ENCODE measurements at places on chromosomes 2 and 18. TPM values are rescaled to one million over a fixed set of nuclear protein-coding genes. Genes with fewer than 3 reads are reported as not detected.

Gene HOXD13
- not detected for total RNA-seq

Gene ATIC
- total RNA-seq: 28.0 TPM

Gene VWC2L
- total RNA-seq: not detected

Gene ALKAL2
- total RNA-seq: 1.3 TPM

Gene GAL3ST2
- 0.25 TPM for total RNA-seq

Gene SERPINB11
- not detected for total RNA-seq

Gene ABHD3
- total RNA-seq: 1.1 TPM

Gene L3MBTL4
- not detected for total RNA-seq

Gene MMADHC
- total RNA-seq: 177 TPM

Gene ATG4B
- total RNA-seq: 52.0 TPM

Gene SERPINB12
- not detected for total RNA-seq

DNA sequence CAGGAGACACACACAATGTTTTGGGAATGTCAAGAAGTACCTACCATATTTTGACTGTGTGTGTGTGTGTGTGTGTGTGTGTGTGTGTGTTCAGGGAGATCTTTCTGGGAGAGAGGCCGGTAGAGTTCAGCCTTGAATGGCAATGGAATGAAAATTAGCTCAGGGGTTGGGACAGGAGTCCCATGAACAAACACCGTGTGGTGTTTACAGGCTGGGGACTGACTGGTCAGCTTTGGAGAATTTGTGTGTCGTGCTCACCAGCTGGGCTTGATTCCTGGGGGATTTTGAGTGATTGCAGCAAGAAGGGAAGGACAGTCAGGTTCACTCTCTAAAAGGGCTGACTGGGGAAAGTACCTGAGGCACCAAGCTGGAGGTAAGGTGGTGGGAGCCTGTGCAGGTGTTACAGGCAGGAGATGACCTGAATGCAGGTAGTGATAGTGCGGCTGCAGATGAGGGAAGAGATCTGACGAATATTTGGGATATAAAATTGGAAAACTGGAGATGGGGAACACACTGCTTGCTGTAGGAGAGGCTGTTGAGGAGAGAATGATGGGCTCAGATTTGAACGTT, 2.5 kb upstream of the ADNP2 start:
- no peak for DNase-seq

- DNase-seq: no peak
Measured at GRCh38 chr2:119477113-119477505, 45.5 kb downstream of the TMEM37 start.

DNA sequence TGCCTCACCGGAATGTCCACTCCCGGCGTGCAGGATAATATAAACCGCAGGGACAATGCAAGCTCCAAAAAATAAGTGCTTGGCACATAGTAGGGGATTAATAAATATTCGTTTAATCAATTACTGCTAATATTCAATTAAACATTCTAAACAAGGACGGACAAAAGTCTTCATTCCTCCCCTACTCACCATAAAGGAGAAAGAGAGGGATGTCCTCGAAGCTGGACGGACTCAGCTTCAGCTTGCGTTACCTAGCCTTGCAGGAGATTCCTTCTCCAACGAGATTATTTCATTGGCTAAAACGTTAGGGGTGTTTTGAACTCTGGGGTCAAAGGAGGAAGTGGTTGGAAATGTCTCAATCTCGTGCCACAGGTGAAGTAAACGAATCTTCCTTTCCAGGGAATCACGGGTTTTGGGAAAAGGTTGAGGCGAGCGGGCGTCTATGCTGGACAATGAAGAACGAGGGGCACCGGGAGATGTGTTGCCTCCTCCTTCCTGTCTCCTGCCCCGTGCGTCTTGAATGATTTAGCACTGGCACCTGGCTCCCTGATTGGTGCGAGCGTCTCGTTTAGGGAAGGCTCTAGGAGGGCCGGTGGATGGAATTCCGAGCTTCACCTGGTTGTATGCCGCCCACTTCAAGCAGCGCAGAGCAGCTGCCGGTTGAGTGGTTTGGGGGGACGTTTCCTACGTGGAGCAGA, 2.0 kb upstream of the GAD1 start:
- DNase-seq: no peak

GRCh38 chr2:101516823-101517690, 42.1 kb upstream of the RFX8 start:
- peak; percentile 93 for DNase-seq

- peak; percentile 28 for DNase-seq
Measured at GRCh38 chr2:12156349-12156748, 409.9 kb downstream of the LPIN1 start.

DNA sequence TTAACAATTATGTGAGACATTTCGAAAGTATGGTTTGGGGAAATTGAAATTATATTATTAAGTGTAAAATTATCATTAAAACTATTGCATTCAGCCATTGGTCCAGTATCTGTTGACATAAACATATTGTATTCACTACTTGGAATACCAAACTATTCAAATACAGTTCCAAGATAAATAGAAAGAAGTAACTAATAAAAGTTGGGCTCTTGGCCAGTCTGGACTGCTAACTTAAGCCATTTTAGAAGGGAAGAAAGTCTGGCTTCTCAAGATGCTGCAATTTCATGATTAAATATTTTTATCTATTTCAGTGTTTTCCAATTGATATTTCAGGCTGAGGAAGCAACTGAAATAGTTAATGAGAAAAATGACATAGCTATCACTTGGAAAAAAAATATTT, 109.8 kb upstream of the CHRNA1 start:
- peak; percentile 45 for DNase-seq

DNA sequence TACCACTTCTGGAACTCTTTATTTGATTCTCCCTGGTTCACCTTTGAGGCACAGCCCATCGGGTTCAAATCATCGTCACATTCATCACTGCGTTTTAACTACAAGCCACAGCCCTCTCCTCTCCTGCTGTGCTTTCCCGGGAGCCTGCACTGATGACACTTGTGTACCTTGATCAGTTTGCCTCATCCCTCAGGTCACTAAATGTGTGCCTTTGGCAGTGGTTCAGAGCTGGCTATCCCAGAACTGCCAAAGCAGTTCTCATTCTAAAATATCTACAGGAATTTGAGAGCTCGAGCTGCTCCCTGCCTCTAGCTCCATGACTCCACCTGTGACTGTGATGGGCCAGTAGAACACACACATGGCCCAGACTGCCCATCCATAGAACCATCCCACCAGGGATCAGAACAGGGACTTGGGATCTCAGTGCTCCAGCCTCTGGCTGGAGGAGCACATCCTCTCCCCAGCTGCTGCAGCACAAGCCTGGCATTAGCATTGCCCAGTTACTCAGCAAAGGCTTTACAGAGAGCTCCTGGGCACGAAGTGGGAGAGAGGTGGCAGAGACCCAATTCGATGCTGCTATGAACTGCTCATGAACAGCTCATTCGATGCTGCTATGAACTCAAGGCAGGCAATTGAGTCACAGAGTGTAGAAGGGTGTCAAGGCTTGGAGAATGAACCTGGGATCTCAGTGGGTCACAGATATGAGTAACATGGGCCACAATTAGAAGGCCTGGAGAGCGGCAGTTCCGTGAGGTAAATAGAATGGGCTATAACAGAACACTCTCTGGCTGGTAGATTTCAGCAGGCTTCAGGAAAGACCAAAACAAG, 41.9 kb downstream of the EVA1A start:
- DNase-seq: no peak

- DNase-seq: peak; percentile 99
Measured at GRCh38 chr2:207238831-207239701, 73.3 kb upstream of the KLF7 start.

DNA sequence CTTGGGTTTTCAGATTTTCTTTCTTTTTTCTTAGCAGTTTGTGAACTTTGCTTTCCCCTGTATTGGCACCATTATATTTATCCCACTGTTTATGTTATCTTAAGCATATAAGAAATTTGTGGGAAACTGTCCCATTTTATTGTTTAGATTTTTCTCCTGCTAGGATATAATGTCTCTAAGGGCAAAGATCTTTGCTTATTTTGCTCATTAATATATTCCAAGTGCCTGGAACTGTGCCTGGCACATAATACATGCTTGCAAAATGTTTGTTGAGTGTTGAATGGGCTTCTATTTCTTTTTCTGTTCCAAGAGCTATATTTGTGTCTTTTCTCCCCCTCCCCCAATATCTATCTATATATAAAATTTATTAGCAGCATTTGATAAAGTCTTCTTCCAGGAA, 5.4 kb downstream of the EPC2 start:
- no peak for DNase-seq

DNA sequence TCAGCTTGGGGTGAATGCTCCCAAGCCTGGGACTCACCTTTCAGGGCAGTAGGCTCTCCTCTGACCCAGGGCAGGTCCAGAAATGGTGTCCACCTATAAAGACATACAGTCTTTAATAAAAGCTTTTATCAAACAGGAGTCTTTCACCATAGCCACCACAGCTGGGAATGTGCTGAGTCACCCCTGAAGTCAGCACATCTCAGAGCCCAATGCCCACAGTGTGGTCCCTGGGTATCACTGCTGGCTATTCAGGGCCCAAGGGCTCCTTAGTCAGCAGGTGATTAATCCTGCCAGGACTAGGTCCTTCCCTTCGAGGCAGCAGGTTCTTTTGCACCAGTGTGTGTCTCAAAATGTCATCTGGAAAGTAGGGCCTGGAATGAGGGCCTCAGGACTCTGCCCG, 181.9 kb downstream of the MEMO1 start:
- peak; percentile 8 for DNase-seq

GRCh38 chr18:54135216-54135615, 89.3 kb downstream of the MBD2 start:
- DNase-seq: no peak

GRCh38 chr2:218671654-218672566, at the start of the genes RNF25 and STK36:
TSS of gene RNF25 (minus strand) at chr2:218672002. CDS start at chr2:218671970, 32 bp downstream.
TSS of gene STK36 (plus strand) at chr2:218672086. CDS start at chr2:218672830, 744 bp downstream.
- DNase-seq: peak; percentile 91

GRCh38 chr2:71498261-71498701, 44.9 kb downstream of the DYSF start:
- DNase-seq: peak; percentile 78

DNA sequence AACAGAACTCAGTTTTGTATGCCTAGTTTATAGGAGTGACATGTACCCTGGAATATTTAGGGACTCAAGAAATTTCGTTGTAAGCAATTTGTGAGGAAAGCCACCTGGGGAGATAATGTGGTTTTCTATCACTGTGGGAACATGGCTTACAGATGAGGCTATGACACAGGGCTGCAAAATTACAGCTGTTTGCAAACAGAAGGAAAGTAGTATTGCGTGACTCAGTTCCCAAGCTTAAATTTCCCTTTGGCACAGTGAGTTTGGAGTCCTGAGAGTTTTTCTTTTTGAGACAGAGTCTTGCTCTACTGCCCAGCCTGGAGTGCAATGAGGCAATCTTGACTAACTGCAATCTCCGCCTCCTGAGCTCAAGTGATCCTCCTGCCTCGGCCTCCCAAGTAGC, 149.8 kb downstream of the MYO5B start:
- DNase-seq: no peak

- no peak for DNase-seq
Measured at GRCh38 chr2:28403370-28403956, 10.8 kb downstream of the FOSL2 start.

DNA sequence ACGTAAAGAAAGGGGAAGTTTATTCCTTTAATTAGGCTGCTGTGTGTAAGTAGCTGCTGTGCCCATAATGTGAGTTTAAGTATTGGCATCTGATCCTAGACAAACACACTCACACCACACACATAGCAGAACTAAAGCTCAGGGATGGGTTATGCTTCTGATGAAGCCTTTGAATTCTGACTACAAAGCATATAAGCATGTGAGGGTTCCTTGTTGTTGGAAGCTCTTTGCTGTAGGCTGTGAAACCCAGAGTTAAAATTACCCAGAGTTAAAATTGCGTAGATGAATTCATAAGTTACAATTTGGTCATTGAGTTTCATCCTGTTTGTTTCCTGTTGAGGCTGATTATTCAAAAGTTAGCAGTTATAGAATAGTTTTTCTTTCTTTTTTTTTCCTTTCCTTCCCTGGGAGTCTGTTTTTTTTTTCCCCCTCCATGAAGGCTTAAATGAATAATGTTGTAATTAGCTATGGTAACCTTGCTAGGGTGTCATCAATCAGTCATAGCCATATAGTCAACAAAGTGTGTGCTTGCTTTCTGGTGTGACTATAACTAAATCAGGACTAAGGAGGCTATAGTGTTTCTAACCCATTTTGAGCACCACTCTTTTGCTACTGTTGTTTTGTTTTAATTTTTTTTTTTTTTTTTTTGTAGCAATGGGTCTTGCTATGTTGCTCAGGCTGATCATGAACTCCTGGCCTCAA, 426.1 kb downstream of the PARD3B start:
- DNase-seq: no peak

- DNase-seq: peak; percentile 71
Measured at GRCh38 chr2:44118257-44118656, 50.4 kb upstream of the PPM1B start.

DNA sequence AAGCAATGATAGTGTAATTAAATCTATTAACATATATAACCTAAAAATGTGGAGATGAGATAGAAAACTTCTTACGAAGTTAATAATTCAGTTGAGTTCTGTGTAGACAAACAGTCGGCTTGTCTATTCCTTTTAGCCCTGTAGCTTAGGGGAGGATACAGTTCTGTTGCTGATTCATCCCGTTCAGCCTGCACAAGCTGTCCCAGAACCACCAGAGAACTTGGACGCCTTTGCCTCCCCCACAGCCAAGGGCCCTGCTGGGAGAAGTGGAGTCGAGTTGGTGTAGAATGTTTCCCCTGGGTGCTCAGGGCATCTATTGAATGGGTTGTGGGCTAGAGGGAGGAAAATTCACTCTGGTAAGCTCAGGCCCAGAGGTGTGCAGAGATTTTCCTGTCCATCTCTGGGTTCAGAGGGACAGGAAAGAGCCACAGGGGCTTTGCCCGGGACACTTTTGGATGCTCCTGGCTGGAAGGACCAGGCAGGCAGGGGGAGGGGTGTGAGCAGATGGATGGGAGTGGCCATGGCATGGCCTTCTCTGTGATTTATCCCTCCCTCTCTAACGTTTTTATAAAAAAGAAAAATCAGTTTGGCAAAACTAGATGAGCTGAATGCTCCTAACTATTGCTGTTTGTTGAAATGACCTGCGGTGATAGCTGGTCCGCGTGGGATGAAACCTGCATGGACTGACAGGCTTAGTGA, 42.8 kb upstream of the GALR1 start:
- DNase-seq: peak; percentile 91

DNA sequence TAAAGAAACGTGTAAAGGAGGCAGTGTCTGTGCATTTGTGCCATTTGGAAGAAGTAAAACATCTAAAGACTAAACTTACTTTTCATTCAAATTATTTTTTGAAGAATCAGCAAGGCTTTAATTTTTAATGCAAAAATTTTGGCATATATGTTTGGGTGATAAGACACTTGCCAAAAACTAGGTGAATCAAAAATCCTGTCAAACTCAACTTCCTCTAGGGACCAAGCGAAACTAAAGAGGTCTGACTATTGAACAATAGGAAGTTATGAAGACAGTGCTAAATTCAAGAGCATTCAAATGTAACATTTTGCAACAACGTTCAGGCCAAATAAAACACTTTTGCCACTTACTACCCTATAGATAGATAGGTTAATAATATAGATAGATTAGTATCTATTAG, 306.1 kb downstream of the NOL4 start:
- DNase-seq: no peak

DNA sequence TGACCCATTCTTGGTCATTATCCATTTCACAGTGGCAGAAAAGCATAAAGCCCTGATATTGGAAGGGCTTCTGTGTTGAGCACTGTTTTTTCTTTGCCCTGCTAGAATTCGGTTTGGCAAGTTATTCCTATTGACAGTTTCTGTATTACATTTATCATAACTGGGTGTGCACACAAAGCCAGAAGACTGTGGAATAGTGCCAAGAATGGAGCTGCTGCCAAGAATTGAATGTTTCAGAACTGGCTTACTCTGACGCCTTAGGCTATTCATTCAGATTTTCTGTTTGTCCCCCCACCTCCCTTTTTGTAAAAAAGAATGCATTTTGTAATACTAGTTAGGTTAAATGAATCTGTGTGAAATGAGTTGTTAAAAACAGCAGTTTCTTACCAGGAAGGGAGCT, 12.7 kb downstream of the KDM3A start:
- peak; percentile 93 for DNase-seq

GRCh38 chr2:191443446-191443845, 198.2 kb downstream of the MYO1B start:
- DNase-seq: no peak

Measured in fibroblast of the aortic adventitia (primary cell).